ENCODE measurements at places on chromosomes 2 and 18. TPM values are rescaled to one million over a fixed set of nuclear protein-coding genes. Genes with fewer than 3 reads are reported as not detected.

Gene C2orf66
- 0.84 TPM for total RNA-seq

GRCh38 chr18:8117006-8117371 lies 492.2 kb upstream of the RAB12 start:
- no peak for DNase-seq

Gene DOCK10
- 23.9 TPM for total RNA-seq

GRCh38 chr2:101231937-101232730 lies 20.6 kb upstream of the CNOT11 start:
- no peak for DNase-seq

- DNase-seq, result no peak
Observed at GRCh38 chr2:235726554-235726953, 232.7 kb downstream of the AGAP1 start.

Gene HOXD4
- total RNA-seq, result not detected

Gene ALK
- total RNA-seq, result not detected

GRCh38 chr2:157271590-157272203 lies 14.2 kb downstream of the GALNT5 start:
- DNase-seq, result no peak

- no peak for DNase-seq
Observed at GRCh38 chr18:68179811-68180210, 535.1 kb downstream of the TMX3 start.

DNA sequence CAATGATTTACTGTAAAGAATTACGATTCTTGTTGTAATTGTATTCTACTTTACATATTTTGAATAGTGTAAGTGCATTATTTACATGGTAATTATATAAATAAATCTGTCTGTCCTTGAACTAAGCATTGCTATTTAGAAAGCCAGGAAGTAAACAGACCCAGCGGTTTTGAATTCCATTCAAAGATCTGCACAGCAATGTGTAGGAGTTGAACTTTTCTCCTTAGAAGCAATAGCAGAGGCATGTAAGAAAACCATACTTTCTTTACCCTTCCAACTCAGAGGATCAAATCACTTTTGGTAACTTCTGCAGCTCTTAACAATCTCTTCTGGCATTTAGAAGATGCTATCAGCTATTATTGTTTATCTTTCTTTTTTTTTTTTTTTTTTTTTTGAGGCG lies 109.2 kb upstream of the VRK2 start:
- DNase-seq, result no peak

DNA sequence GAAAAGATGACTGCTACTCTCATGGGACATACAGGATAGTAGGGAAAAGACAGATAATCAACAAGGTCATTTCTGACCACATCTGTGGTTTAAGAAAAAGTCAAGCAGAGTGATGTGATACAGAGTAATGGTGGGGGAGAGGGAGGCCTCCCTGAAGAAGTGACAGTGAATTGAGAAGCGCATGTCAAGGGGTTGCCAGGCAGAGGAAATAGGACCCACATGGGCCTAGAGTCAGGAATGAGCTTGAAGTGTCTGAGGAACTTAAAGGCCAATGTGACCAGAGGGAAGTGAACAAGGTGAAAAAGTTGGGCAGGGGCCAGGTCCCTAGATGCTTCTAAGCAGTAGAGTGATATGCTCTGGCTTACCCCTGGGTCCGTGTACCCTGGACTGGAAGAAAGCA lies 113.5 kb upstream of the PPP1CB start:
- no peak for DNase-seq

GRCh38 chr18:13735681-13736080 lies 9.2 kb downstream of the RNMT start:
- DNase-seq, result no peak

Gene ATP6V1C2
- 0.72 TPM for total RNA-seq

DNA sequence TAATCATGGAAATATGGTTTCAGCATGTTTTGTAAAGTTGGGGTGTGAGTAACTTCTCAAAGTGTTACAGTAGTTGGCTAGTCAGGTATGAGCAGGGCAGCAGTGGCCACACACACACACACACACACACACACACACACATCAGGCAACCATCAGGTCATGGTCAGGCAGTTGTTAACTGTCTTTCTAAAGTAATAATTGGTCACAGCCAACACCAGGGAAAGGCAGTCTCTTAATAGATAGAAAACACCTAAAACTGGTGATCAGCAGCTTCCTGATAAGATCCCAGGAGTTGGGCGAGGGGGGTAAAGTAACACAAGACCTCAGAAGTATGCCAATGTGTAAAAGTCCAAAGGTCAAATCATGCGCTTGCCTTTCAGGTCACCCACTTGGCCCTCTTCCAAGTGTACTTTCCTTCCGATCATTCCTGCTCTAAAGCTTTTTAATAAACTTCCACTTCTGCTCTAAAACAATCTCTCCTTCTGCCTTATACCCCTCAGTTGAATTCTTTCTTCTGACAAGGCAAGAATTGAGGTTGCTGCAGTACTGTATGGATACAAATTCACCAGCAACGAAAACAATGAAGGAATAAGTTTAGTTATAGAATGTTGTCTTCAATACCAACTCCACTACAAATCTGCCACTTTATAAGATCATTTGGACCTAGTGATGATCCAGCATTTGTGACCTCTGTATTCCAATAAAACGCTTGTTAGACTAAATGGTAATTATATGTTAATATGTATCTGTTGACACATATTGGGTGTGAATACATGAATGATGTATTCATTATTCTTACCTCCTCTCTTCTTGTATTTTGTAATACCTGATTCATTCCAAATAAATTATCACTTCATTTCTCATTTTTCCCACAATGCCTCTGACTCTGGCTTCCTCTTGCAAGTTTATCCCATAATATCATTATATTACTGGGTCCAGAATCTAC lies 254.3 kb downstream of the METTL4 start:
- DNase-seq, result no peak

Gene STAT4
- 10.4 TPM for total RNA-seq

DNA sequence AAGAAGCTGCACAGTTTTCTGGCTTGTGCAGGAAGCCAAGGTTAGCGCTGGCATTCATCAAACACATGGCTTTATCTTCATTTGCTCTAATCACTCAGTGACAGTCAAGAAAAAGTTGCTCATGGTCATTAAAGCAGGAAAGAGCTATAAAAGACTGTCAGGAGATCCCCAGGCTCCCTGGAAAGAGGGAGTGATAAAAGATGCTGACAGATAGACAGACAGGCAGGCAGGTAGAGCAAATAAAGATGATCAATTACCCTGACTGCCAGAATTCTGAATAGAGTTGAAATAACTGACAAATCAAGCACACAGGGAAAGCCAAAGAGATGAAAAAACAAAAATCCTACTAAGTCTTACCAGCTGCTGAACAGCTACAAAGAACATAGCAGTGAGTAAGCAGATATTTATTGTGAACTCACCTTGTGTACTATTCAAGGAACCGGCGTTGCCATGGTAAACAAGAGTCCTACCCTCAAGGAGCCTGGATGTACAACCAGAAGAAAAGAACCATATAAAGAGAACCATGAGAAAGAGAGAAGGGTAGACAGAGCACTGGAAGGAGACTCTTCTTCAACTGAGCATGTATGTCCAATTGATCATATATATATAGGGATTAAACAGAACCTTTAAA lies 68.0 kb downstream of the RNF152 start:
- no peak for DNase-seq

- no peak for DNase-seq
Observed at GRCh38 chr18:3345885-3346284, 84.0 kb downstream of the MYL12B start.

- DNase-seq, result no peak
Observed at GRCh38 chr18:6373187-6373586, 41.5 kb downstream of the L3MBTL4 start.

All from NCI-H460 (cell line).